ENCODE measurements at places on chromosomes 5 and 9. TPM values are rescaled to one million over a fixed set of nuclear protein-coding genes. Genes with fewer than 3 reads are reported as not detected.

Gene SOHLH1
- not detected for total RNA-seq

GRCh38 chr5:142613271-142613671 lies 72.6 kb downstream of the FGF1 start:
- no peak for DNase-seq
- no peak overlapping the region for H3K4me3 ChIP-seq
- peaks cover 16% of the 10 kb centered on the region for H3K27me3 ChIP-seq
- H3K27ac ChIP-seq: no peak overlapping the region
- H3K4me1 ChIP-seq: peaks cover 10% of the 10 kb centered on the region
- H3K36me3 ChIP-seq: no peaks in the 10 kb centered on the region

GRCh38 chr9:22308177-22308576 lies 138.4 kb upstream of the DMRTA1 start:
- no peak for DNase-seq
- H3K27me3 ChIP-seq: no peaks in the 10 kb centered on the region
- H3K4me1 ChIP-seq: no peaks in the 10 kb centered on the region
- H3K27ac ChIP-seq: no peak overlapping the region

GRCh38 chr5:61464512-61464911 lies 132.5 kb downstream of the ZSWIM6 start:
- H3K36me3 ChIP-seq: no peaks in the 10 kb centered on the region
- no peaks in the 10 kb centered on the region for H3K4me1 ChIP-seq
- no peaks in the 10 kb centered on the region for H3K27me3 ChIP-seq
- H3K27ac ChIP-seq: no peak overlapping the region

Gene KCTD16
- total RNA-seq: not detected

DNA sequence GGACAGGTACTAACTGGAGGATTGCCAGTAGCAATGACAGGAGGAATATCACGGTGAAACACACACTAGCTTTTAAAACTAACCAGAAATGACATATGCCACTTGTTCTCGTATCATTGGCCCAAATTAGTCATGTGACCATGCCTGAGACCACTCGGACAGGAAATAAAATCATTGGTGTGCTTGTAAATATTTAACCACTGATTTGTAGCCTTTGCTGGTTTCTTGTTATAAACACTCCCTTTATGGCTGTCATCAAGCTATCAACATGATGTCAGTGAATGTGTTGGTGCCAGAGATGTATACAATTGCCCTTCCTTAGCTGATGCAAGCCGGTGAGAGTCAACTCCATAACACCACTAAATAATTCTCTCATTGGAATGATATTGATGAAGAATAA lies 123.7 kb upstream of the ANKH start:
- no peak overlapping the region for H3K4me3 ChIP-seq
- H3K36me3 ChIP-seq: no peaks in the 10 kb centered on the region
- peaks cover 24% of the 10 kb centered on the region for H3K4me1 ChIP-seq
- no peak for DNase-seq

Gene SVEP1
- total RNA-seq: not detected

Gene IL17B
- total RNA-seq: not detected

DNA sequence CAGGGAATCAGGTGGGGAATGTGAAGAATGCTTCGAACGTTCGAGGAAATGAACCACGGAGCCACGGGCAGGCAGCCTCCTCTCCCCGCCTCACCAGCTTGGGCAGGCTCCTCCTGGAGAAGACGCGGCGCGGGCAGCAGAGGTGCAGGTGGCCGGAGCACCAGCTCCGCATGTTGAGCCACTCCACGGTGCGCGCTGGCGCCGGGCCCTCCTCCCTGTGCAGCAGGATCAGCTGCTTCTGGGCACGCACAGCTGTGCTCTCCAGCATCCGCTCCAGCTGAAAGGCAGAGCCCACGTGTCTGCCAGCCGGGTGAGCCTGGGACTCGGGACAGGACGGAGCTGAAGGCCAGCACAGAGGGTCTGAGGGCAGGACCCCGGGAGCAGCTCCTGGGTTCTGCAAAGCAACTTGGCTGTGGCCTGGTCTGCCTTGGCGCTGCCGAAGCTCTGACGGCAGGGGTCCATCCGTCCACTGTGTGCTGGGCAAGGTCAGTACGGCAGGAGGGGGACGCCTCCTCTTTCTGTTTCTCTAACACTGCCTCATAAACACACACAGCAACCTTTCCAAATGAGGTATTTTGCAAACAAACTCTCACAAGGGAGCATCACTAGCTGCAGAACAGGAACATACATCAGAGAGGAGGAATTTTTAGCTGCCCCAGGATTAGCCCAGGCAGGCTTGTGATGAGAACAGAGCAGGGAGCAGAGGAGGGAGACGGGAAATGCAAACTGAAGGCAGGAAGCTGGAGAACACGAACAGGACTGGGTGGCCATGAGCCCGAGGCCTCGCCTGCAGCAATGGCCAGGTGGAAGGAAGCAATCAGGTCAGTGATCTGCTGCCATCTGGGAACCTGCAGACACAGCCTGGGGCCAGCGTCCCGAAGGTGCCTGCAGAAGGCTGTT lies 20.1 kb upstream of the NSMF start:
- DNase-seq: no peak
- H3K36me3 ChIP-seq: peaks cover 6% of the 10 kb centered on the region
- H3K4me3 ChIP-seq: no peak overlapping the region
- no peaks in the 10 kb centered on the region for H3K27me3 ChIP-seq
- no peak overlapping the region for H3K27ac ChIP-seq
- H3K4me1 ChIP-seq: peaks cover 9% of the 10 kb centered on the region

Gene NTNG2
- 3.8 TPM for total RNA-seq

DNA sequence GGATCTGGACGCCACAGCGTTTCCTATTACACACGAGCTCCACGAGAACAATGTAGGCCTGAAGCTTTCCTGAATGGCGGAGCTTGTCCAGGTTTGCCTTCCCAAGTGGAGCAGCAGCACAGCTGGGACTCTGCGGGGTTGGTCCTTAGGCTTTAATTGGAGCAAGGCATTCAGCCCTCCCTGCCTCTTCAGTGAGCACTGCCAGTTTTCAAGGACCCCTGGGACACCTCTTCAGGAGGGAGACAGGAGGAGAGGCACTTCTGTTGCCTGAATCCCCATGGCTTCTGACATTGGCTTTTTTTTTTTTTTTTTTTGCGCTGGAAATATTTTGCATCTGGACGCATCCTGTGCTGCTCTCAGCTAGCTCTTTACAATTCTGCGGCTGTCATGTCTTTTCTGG lies 179.4 kb downstream of the SEMA6A start:
- no peaks in the 10 kb centered on the region for H3K4me1 ChIP-seq
- H3K4me3 ChIP-seq: no peak overlapping the region
- H3K27ac ChIP-seq: no peak overlapping the region
- H3K36me3 ChIP-seq: no peaks in the 10 kb centered on the region
- H3K27me3 ChIP-seq: no peaks in the 10 kb centered on the region

Gene MRRF
- total RNA-seq: 58.8 TPM

DNA sequence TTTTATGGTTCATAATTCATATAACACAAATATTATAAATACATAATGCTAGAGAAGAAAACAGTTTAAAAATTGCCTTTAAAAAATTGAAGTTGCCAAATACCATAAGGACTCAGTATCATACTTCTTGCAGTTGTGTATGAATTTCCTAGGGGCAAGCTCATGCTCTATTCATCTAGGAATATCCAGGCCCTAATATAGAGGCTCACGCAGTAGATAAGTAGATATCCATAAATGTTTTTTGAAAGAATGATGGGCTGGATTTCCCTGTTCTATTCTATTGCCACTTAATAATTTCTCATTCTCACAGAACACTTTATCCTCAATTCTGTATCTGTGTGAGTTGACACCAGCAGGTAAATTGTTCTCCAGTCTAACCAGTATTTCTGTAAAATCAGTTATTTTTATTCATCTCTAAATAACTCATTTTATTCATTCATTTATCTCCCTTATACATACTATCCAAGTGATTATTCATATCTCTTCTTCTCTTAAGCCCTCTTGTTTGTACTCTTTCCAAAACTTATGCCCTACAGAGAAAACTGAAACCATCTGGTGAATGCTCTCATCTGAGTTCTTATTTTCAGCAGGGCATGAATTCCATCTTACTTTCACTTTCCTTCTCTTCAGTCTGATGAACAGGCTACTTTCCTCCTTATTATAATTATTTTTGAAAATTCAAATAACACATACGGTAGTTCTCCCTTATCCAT lies 97.1 kb downstream of the SLC44A1 start:
- no peak overlapping the region for H3K4me3 ChIP-seq
- H3K4me1 ChIP-seq: peaks cover 19% of the 10 kb centered on the region
- H3K36me3 ChIP-seq: no peaks in the 10 kb centered on the region
- DNase-seq: no peak
- H3K27me3 ChIP-seq: peaks cover 33% of the 10 kb centered on the region
- no peak overlapping the region for H3K27ac ChIP-seq

- peaks cover 15% of the 10 kb centered on the region for H3K27me3 ChIP-seq
- H3K4me3 ChIP-seq: no peak overlapping the region
- no peak overlapping the region for H3K27ac ChIP-seq
- H3K36me3 ChIP-seq: peaks cover 12% of the 10 kb centered on the region
- no peak for DNase-seq
Measured at GRCh38 chr9:109385499-109385898, 64.6 kb upstream of the EPB41L4B start.

Gene NME5
- total RNA-seq: not detected

DNA sequence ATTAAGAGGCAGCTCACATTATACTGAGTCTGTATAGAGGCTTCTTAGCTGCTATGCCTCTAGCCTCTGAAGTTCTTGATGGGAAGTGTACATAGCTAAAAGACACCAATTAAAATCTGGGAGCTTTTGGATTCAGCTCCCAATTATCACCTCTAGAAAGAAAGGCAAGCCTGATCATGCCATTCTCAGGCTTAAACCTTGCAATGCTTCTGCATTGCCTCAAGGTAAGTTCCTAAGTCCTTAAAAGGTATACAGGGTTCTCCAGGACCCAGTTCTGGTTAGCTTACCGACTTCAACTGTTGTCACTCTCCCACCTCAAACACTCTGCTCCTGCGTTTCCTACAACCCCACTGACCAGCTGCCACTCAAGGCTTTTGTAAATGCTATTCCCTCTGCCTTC lies 17.5 kb upstream of the CCL28 start:
- no peak overlapping the region for H3K27ac ChIP-seq
- H3K4me3 ChIP-seq: no peak overlapping the region
- DNase-seq: no peak
- no peaks in the 10 kb centered on the region for H3K4me1 ChIP-seq
- no peaks in the 10 kb centered on the region for H3K27me3 ChIP-seq

DNA sequence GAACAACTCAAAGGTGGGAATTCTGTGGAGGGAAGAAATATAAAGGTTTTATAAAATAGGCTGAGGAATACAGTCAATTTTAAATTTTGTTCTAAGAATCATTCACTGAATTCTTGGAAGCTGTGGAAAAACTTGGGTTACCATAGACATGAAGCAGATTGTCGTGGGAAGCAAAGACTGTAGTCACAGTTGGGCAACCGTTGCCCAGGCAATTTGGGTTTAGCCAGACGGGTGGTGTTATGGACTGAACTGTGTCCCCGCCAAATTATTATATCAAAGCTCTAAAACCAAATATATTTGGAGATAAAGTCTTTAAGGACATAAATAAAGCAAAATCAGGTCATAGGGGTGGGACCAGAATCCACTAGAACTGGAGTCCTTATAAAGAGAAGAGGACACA lies 463.7 kb upstream of the CTNND2 start:
- DNase-seq: no peak
- H3K27ac ChIP-seq: no peak overlapping the region
- no peaks in the 10 kb centered on the region for H3K4me1 ChIP-seq
- H3K4me3 ChIP-seq: no peak overlapping the region

Gene MARCOL
- total RNA-seq: not detected

Gene MED22
- 35.2 TPM for total RNA-seq

DNA sequence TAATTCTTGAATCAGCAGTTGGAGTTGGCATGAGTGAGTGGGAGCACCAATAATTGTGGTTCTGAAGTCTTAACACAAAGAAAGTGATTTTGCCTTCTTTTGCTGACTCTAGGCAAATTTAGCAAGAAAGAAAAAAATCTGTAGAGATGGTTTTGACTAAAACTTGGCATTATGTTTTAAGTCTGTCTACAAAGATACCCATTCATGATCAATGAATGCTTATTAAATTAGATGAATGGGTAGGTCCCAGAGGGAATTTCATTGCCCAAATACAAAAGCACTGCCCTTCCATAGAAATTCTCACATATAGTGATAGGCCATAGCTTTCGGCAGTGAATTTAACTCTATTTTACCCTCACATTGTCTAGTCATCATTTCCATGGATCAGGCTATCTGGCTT lies 428.6 kb upstream of the ADAMTSL1 start:
- no peak for DNase-seq
- H3K4me3 ChIP-seq: no peak overlapping the region
- H3K27ac ChIP-seq: no peak overlapping the region

- no peaks in the 10 kb centered on the region for H3K27me3 ChIP-seq
- DNase-seq: no peak
- H3K36me3 ChIP-seq: peaks cover 9% of the 10 kb centered on the region
- no peak overlapping the region for H3K4me3 ChIP-seq
Measured at GRCh38 chr9:77974434-77974833, 57.2 kb downstream of the GNAQ start.

Gene MAP1B
- total RNA-seq: 0.32 TPM

Gene MCIDAS
- total RNA-seq: not detected

Gene SARDH
- 1.1 TPM for total RNA-seq

- no peak for DNase-seq
- H3K4me3 ChIP-seq: no peak overlapping the region
- no peak overlapping the region for H3K27ac ChIP-seq
- no peaks in the 10 kb centered on the region for H3K36me3 ChIP-seq
Measured at GRCh38 chr5:158925314-158925713, 174.4 kb downstream of the EBF1 start.

Gene ACSL6
- 34.0 TPM for total RNA-seq

DNA sequence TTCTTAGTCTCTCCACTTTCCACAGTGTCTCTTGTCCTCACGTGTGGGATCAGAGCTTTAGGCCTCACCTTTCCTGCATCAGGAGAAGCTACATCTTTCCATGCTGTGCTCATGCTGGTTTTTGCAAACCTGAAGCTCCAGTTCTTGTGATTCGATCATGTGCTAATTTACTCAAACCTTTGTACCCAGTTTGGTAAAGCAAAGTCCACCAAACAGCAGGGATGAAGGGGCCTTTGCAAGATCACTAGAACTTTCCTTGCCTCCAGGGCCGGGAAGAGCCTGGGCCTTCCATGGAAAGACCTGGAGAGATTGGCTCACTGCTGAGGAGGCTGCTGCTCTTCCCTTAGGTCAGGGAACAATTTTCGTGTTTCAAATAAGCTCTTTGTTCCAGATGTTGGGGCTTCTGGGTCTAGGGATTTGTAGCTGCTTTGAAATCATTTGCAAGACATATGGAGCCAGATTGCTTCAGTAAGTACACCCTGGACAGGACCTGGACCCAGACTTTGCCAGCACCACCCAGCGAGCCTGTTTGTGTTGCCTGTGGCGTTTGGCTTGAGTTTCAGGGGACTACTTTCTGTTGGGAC lies 18.7 kb upstream of the SPATA31E1 start:
- H3K27ac ChIP-seq: no peak overlapping the region
- DNase-seq: no peak
- H3K36me3 ChIP-seq: no peaks in the 10 kb centered on the region

DNA sequence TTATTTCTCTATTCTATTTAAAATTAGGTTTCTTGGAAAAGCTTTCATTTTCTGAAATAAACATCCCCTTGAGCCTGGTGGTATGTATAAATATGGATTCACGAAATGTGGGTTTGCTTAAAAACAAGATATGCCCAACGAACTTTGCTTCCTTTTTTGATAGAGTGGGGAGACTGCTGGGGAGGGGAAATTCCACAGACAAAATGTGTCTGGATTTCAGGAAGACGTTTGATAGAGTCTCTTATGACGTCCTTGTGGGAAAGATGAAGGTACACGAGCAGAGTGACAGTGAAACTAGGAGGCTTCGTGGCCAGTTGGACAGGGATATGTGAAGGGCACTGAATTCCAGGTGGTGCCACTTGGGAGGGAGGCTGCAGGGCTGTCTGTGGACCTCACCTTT lies 84.5 kb upstream of the RPS23 start:
- H3K4me1 ChIP-seq: peaks cover 40% of the 10 kb centered on the region
- no peaks in the 10 kb centered on the region for H3K36me3 ChIP-seq
- no peak overlapping the region for H3K27ac ChIP-seq
- H3K27me3 ChIP-seq: no peaks in the 10 kb centered on the region

Gene DAB2
- total RNA-seq: not detected

Gene ZFYVE16
- 11.4 TPM for total RNA-seq
